ENCODE measurements at places on chromosomes 12 and 14. TPM values are rescaled to one million over a fixed set of nuclear protein-coding genes. Genes with fewer than 3 reads are reported as not detected.

The RHEBL1 gene
- total RNA-seq = not detected

The TCL1B gene
- not detected for total RNA-seq

The KRT85 gene
- not detected for total RNA-seq

The DBX2 gene
- total RNA-seq = 0.20 TPM

The FITM1 gene
- 144 TPM for total RNA-seq

The OR6C6 gene
- not detected for total RNA-seq

DNA sequence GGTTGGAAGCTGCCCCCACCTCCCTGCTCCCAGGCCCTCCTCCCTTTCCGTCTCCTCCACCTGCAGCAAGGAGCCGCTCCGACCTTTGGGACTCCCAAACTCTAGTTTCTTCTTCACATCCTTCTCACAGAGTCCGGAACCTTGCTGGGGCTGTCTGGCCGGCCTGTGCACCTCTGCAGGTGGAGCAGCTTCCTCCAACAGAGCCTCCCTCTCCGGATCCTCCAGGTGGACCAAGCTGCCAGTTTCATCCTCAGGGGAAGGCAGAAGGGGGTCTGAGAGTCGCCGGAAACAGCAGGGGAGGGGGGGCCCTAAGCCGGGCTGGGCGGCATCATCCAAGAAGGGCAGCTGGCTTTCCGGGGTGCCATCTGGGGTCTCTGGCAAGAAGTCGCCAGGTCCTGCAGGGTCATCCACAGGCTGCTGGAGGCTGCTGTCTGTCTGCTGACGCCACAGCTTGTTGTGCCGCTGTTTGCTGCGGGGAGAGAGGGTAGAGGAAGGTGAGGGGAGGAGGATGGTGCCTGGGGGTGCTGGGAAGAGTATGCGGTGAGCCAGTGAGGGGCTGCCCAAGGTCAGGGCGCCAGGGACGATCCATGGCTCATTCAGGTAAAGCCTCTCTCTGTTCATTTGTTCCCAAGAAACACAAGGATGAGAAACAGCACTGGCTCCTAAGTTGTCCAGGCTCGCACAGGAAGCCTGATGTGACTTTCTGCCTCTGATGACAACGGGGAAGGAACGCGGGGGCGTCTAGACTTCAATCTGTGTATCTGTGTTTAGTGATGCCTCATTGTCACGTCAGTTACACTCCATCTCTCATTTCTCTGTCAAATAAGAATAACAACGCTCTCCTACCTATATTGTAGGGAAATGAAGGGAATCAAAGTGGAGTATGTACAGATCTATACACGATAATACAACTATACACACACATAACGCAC, 61.3 kb upstream of the CORO1C start:
- H3K4me3 ChIP-seq = no peak overlapping the region
- peak overlapping the region; percentile 77 for H3K27ac ChIP-seq
- peaks cover 42% of the 10 kb centered on the region for H3K4me1 ChIP-seq
- DNase-seq = peak; percentile 50

DNA sequence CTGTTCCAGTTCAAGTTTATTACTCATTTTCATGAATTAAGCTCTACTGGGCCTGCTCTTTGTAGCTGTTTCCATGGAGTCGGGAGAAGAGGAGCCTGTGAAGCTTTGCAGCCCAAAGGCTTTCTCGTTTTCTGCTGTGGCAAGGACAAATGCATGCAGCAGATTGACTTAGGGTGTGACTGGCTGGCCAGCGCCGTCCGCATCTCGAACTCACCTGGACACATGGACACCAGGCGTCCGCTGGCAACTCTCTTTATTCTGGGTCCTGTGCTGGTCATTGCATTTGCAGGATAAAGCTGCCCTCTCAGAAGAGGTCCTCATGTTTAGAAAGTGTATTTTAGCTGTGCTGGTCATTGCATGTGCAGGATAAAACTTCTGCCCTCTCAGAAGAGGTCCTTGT, 350.4 kb downstream of the TMEM121 start:
- H3K27me3 ChIP-seq = peaks cover 4% of the 10 kb centered on the region
- H3K36me3 ChIP-seq = no peaks in the 10 kb centered on the region
- no peak overlapping the region for H3K27ac ChIP-seq

DNA sequence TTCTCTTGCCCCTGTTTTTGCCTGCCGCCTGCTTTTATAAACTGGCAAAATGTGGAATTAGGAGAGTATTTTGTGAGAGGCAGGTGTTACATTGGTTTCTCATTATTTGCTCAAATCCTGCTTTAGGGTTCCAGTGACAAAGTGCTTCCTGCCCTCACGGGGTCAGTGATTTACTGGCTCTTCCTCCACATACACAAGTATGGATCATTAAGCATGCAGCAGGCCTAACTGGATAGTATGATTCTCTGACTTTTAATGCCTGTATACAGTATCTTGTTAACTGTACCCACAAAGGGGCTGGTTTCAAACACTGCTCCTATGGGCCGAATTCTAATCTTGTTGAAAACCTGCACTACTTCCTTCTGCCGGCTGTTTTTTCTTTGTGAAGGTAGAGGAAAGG, 63.2 kb downstream of the PTCSC3 start:
- H3K4me3 ChIP-seq = no peak overlapping the region
- DNase-seq = no peak
- H3K27ac ChIP-seq = no peak overlapping the region

DNA sequence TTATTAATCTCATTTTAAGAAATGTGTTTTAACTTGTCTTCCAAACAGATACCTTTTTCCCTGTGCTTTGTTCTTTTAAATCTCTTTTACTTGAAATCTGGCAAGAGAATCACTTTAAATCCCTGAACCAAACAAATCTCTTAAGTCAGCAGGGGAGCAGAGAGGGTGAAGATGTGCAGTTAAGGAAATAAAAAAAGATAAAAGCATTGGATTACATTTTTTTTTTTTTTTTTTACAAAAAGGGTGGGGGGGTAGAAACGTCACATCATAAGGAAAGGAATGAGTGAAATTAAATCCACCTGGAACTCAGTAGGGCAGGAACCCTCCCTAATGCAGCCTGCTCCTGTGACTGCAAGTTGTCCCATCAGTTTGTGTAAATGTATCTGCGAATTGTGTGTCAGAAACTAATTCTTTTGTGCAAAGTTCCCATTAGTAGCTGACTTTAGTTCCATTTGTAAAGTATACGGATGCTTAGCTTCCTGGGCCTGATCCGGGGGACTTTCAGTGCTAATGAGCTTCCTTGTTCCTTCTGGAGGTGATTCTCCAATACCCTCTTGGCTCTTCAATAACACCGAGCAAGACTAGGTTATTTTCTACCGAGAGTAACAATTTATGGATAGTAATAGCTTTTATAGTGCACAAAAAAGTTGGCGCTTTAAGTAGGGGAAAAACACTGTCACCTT, 1.5 kb downstream of the TTC6 start:
- H3K27me3 ChIP-seq = peaks cover 98% of the 10 kb centered on the region
- no peaks in the 10 kb centered on the region for H3K36me3 ChIP-seq
- H3K4me1 ChIP-seq = peaks cover 34% of the 10 kb centered on the region
- no peak overlapping the region for H3K4me3 ChIP-seq
- H3K27ac ChIP-seq = no peak overlapping the region

- peaks cover 6% of the 10 kb centered on the region for H3K4me1 ChIP-seq
- H3K27ac ChIP-seq = peak overlapping the region; percentile 85
- peak overlapping the region; percentile 70 for H3K4me3 ChIP-seq
- no peaks in the 10 kb centered on the region for H3K27me3 ChIP-seq
- no peak for DNase-seq
- no peaks in the 10 kb centered on the region for H3K36me3 ChIP-seq
Measured at GRCh38 chr12:13100605-13100881, 2.9 kb downstream of the GSG1 start.

- peaks cover 3% of the 10 kb centered on the region for H3K27me3 ChIP-seq
- H3K27ac ChIP-seq = no peak within 1 kb of the TSS
- H3K4me3 ChIP-seq = peak within 1 kb of the TSS; percentile 56
- H3K4me1 ChIP-seq = peaks cover 4% of the 10 kb centered on the region
- DNase-seq = no peak
- no peaks in the 10 kb centered on the region for H3K36me3 ChIP-seq
Measured at GRCh38 chr12:121038861-121039668, at the start of gene OASL. OASL (minus strand) TSS chr12:121039246; CDS start chr12:121038971, 275 bp downstream.

GRCh38 chr12:119659289-119659897, 8.5 kb upstream of the PRKAB1 start:
- H3K4me1 ChIP-seq = no peaks in the 10 kb centered on the region
- no peaks in the 10 kb centered on the region for H3K36me3 ChIP-seq
- no peak for DNase-seq
- no peak overlapping the region for H3K4me3 ChIP-seq
